ENCODE measurements at places on chromosomes 4 and X. TPM values are rescaled to one million over a fixed set of nuclear protein-coding genes. Genes with fewer than 3 reads are reported as not detected.
A peak's percentile ranks its signal among the peaks of the same experiment; 100 is the strongest.

ODAPH gene
- 0.87 TPM for polyA plus RNA-seq

FGFBP2 gene
- polyA plus RNA-seq: not detected

CTSO gene
- 1.0 TPM for polyA plus RNA-seq

HHIP gene
- polyA plus RNA-seq: 0.52 TPM

FAM241A gene
- polyA plus RNA-seq: 1.8 TPM

TFE3 gene
- polyA plus RNA-seq: 38.8 TPM

DNA sequence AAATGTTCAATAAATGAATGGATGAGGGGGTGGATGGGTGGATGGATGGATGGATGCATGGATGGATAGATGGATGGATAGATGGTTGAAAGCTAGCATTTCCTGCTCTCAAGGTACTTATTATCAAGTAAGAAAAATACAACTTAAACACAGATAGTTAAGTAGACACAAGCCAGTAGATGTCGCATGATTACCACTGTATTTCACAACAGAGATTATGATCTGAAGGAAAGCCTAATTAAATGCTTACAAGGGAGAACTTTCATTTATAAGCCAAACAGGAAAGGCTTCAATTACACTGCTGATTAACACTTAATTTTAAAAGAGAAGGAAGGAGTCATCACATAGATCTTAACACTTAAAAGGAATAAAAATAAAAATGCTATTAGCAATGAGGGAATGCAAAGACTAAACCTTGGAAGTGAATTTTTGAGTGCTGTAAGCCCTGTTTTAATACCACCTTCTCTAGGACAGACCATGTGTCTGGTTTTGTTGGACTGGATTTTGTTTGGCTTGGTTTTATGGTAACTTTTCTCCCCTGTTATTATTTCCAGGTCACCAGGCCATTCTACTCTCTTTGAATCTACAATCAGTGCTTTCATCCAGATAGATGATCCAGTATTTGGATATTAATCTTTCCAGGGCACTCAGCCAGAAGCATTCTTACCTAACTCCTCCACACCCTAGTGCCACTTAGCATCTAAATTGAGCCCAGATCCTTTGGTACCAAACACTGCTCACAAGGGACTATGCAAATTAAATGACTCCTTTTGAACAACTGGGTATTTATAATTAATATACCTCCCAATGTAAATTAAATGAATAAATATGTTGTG, 75.5 kb upstream of the SLC39A8 start:
- DNase-seq: no peak

DNA sequence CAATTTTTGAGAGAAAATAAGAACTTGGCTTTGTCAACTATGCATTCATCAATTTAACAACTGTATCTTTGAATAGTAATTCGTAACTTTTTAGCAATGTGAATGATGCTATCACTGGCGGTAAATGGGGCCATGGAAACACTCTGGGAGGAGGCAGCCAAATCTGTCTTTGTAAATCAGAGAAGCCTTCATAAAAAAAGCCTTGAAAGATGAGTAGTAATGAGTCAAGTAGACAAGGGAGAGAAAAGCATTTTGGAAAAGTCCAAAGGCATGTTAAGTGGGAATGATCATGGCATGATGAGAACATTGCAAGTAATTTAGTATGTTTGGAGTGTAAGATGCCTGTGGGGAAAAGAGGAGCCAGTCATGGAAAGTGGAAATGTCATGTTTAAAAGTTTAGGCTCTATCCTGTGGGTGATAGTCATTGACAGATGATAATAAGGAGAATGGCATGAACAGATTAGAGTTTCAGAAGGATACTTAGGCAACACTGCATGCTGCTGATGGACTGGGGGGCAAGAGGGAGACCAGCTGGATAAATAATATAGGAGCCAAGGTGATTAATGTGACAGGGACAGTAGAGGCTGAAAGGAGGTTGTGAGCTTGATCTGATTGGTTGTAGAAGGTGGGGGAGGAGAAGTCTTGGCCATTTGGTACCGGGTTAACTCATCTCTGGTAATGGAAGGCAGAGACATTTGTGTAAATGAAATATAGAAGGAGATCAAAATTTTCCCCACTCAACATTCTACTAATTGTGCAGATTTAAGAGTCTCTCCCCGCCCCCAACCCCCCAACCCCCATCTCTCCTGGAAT, 16.3 kb downstream of the SPRY1 start:
- DNase-seq: peak; percentile 43

GRCh38 chr4:25756503-25756902, 100.9 kb downstream of the SLC34A2 start:
- DNase-seq: no peak

DNA sequence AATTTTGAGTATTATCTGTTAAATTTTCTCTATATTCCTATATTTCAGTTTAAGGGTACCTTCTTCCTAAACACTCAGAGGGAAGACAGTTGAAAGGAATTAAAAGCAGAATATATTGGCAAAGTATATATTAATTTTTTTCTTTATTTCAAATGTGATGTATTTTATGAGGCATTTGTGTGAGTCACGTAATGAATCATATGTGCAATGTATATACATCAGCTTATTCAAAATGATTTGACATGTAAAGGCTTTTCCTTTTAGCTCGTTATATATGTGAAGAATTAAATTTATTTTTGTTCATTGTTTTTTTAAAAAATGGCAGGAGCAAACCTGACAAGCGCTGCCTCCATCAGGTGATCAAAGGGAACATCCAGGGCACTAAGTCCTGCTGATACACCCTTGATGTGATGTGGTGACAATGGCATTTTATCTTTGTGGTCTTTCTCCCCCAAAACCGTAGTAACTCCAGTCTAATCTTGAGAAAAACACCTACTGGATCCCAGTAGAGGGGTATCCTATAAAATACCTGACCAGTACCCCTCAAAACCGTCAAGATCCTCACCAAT, 8.9 kb downstream of the WWC2 start:
- DNase-seq: no peak

- no peak for DNase-seq
Measured at GRCh38 chr4:25984796-25985195, 70.8 kb downstream of the SMIM20 start.

DNA sequence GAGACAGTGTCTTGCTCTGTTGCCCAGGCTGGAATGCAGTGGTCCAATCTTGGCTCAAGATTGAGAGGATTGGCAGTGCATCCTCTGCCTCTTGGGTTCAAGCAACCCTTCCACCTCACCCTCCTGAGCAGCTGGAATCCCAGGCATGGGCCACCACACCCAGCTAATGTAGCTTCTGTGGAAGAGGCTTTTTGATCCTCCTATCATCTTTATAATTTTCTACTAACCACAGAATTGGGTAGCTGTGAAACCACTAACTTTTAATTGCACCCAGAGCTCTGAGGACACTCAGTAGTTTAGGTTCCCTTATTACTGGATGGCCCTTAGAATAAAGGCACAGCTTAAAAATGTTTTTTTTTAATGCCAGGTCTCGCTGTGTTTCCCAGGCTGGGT, 8.9 kb upstream of the AGA start:
- no peak for DNase-seq

DNA sequence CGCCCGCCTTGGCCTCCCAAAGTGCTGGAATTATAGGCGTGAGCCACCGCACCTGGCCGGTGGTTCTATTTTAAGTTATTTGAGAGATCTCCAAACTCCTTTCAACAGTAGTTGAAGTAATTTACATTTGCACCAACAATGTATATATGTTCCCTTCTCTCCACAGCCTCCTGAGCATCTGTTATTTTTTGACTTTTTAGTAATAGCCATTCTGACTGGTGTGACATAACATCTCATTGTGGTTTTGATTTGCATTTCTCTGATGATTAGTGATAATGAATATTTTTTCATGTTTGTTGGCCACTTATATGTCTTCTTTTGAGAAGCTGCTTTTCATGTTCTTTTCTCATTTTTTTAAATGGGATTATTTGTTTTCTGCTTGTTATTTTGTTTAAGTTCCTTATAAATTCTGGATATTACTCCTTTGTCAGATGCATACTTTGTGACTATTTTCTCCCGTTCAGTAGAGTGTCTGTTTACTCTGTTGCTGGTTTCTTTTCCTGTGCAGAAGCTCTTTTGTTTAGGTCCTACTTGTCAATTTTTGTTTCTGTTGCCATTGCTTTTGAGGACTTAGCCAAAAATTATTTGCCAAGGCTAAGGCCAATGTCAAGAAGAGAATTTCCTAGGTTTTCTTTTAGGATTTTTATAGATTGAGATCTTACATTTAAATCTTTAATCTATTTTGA, 213.2 kb downstream of the ARHGAP24 start:
- no peak for DNase-seq

All from foreskin keratinocyte (primary cell).